ENCODE measurements at places on chromosomes 16 and 17.

- no peak for DNase-seq
Observed at GRCh38 chr17:44558334-44558709, 1.0 kb downstream of the FZD2 start.

- DNase-seq, result no peak
Observed at GRCh38 chr17:39776252-39776651, 38.5 kb downstream of the GRB7 start.

DNA sequence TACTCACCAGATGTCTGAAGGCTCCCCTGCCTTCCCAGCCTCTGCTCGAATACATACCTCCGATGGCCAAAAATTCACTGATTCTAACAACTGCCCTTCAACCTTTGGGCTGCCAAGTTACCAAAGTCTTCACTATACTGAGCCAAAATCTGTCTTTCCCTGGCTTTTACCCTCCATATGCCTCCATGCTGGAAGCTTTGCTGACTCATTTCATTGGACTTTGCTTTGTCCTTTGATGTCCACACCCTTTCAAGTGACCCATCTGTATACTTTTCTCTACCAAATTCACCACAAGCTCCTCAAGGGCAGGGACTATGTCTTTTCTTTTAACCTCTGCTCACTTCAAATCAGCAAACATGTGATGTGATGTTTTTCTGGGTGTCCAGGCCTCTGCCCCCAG, 21.0 kb upstream of the MTMR4 start:
- no peak for DNase-seq

GRCh38 chr16:11377154-11377553, 31.9 kb downstream of the RMI2 start:
- no peak for DNase-seq

DNA sequence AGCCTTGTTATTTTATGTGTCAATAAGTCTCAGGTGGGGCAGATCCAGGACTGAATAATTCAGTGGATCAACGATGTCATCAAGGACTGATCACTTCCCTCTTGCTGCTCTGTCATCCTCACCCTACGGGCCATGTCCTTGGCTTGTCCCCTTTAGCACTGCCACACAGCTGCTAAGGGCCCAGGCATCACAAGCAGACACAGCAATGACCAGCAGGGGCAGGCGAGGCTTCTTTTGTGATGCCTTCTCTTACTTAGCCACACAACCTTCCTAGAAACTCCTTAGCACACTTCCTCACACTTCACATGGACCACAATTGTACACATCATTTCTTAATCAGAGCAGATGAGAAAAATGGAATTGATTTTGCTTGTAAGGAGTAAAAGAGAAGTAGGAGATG, 356.3 kb upstream of the SOX9 start:
- no peak for DNase-seq
